Activated CD4-positive, alpha-beta memory T cell treated with anti-CD3 and anti-CD28 coated beads, Interleukin-2, amount 10 ng/mL, durations not matched to agents 7 days and 5 days (primary cell): ENCODE measurements at places on chromosomes 2 and 18. TPM values are rescaled to one million over a fixed set of nuclear protein-coding genes. Genes with fewer than 3 reads are reported as not detected.

DNA sequence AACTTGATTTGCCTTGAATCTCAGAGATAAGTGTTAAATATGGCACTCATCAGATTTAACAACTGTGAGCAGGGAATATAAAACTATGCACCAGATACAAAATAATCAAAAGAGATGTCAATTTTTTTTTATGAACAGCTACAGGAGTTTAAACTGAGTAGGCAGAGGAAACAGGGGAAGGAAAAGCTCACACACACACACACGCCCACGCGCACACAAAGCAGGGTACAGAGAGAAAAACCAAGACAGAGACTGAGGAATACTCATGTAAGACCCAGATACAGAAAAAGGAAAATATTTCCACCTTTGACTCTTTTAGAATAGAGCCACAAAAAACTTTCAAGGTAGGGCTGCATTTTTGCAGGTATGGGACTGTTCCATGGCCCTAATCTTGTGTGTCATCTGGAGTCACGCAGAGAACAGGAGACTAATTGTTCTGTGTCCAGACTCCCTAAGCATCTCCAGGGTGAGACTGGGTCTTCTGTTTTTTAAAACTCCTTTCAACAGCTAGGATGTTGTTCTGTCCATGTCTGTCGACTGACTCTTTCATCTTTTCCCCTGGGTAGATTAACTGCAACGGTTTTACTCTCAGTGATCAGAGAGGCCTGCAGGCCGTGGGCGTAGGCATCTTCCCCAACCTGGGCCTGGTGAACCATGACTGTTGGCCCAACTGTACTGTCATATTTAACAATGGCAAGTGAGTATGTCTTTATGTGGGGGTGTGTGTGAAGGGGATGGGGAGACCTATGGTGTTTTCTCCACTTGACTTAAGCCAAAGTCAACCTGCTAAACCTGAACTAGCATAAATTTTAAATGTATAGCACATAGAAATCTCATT is 23.0 kb downstream of the SMYD1 start:
- H3K36me3 ChIP-seq: no peaks in the 10 kb centered on the region
- H3K27me3 ChIP-seq: peaks cover 1% of the 10 kb centered on the region
- no peak for DNase-seq
- H3K27ac ChIP-seq: no peak overlapping the region
- no peak overlapping the region for H3K4me3 ChIP-seq

Gene SCG2
- not detected for total RNA-seq

- peaks cover 57% of the 10 kb centered on the region for H3K27me3 ChIP-seq
- peaks cover 12% of the 10 kb centered on the region for H3K4me1 ChIP-seq
- no peaks in the 10 kb centered on the region for H3K36me3 ChIP-seq
- H3K4me3 ChIP-seq: peak overlapping the region; percentile 66
- peak; percentile 17 for DNase-seq
These were observed 483 bp downstream of the OSBPL6 start for GRCh38 chr2:178194600-178195389.

DNA sequence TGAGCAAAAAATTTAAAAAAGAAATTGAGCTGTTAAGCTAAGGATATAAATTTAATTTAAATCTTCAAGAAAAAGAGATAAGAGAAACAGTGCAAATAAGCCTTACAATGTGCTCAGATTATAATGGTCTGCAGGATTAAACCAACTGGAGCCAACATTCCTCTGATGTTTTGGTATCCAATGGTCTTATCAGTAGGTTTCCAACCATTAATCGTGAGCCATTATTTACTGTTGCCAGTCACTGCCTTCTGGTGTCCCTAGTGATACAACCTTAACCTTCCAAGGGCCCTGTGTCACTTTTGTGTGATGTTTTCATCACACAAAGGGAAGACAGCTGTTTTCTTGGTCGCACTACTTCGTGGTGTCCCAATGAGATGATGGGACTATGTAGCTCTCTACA is 134.5 kb upstream of the CTAGE1 start:
- H3K4me1 ChIP-seq: no peaks in the 10 kb centered on the region
- H3K27ac ChIP-seq: no peak overlapping the region
- H3K27me3 ChIP-seq: peaks cover 7% of the 10 kb centered on the region

DNA sequence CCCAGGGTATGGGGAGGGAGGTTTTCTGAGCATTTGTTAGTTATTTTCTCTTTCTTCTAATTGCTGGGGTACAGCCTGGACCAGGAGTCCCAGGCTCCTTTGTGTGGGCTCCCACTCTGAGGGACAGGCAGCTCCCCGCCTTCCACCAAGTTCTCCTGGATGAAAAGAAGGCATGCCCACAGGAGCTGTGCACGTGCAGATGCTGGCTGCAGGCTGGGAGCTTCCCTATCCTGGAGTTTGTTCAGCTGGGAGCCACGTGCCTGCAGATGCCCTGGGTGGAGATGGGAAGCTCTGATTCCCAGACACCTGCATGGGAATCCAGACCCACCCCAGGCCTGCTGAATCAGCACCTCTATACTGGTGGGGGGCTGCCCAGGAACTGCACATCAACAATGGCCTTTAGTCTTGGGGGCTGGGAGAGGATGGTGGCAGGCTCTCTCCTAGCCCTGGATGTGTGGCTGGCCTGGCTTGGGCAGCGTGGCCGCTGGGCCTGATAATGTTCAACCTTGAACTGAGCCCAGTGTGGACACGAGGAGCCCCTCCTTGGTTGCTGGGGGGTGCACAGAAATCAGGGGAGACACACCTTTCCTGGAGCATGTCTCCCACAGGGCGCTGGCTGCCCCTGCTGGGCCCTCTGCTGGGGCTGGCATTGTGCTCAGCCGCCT is 233.6 kb upstream of the HS6ST1 start:
- no peak for DNase-seq
- no peaks in the 10 kb centered on the region for H3K4me1 ChIP-seq
- no peaks in the 10 kb centered on the region for H3K36me3 ChIP-seq
- H3K27me3 ChIP-seq: no peaks in the 10 kb centered on the region

Gene RBM43
- total RNA-seq: 8.5 TPM

DNA sequence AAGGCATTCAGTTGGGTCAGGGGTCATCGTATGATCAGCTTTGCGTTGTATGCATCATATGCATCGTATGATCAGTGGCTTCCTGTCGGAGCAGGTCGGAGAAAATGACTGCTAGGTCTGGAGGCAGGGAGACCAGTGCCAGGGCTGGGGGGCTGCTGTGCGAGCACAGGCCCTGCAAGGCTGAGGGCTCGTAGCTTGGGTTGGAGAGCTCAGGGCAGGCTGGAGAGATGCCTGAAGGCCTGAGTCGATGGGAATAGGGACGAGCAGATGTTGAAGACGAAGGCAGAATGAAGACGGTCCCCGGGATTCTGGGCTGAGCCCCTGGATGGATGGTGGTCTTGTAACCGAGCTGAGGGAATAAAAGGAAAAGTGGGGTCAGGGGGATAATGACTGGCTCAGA is 25.3 kb upstream of the ACKR3 start:
- no peak overlapping the region for H3K4me3 ChIP-seq
- peaks cover 78% of the 10 kb centered on the region for H3K4me1 ChIP-seq
- H3K27me3 ChIP-seq: no peaks in the 10 kb centered on the region
- peaks cover 56% of the 10 kb centered on the region for H3K36me3 ChIP-seq
- peak overlapping the region; percentile 54 for H3K27ac ChIP-seq

DNA sequence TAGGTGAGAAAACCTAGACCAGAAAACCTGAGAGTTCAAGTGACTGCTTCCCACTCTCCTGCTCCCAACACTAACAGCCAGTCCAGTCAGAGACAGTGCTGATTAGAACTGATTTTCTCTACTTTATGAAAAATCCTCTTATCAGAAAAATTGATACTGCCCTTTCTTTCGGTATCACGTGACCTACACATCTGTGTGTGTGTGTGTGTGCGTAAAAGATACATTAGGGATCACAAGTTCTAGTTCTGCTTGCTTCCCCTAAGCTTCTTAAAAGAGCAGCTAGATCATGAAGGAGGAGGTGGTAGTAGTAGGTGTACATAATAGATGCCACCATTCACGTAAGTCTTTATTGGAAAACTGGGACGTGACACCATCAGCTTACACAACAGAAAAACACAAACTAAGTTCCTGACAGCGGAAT is 1.5 kb downstream of the ARL5A start:
- DNase-seq: no peak
- H3K36me3 ChIP-seq: peaks cover 13% of the 10 kb centered on the region
- H3K4me1 ChIP-seq: peaks cover 52% of the 10 kb centered on the region
- H3K4me3 ChIP-seq: peak overlapping the region; percentile 97
- H3K27me3 ChIP-seq: no peaks in the 10 kb centered on the region

GRCh38 chr2:240320204-240320993 is 115.1 kb upstream of the GPC1 start:
- no peaks in the 10 kb centered on the region for H3K36me3 ChIP-seq
- no peak overlapping the region for H3K4me3 ChIP-seq
- no peaks in the 10 kb centered on the region for H3K4me1 ChIP-seq
- no peak for DNase-seq
- peaks cover 9% of the 10 kb centered on the region for H3K27me3 ChIP-seq
- H3K27ac ChIP-seq: no peak overlapping the region

DNA sequence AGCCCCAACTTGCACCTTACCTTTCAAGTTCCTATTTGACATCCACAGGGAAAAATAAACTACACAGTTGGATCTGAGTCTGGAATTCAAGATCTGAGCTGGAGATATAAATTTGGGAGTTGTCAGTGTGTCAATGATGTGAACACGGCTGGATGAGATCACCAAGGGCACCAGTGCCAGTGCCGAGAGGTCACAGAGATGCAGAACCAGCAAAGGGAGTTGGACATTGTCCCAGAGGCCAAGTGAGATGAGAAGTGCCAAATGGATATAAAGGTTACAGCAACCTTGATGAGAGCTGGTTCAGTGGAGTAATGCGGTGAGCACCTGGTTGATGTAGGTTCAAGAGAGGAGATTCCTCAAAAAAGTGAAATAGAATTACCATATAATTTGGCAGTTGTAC is 24.8 kb downstream of the LRRFIP1 start:
- peaks cover 10% of the 10 kb centered on the region for H3K4me1 ChIP-seq
- peaks cover 31% of the 10 kb centered on the region for H3K27me3 ChIP-seq
- H3K36me3 ChIP-seq: no peaks in the 10 kb centered on the region
- no peak overlapping the region for H3K27ac ChIP-seq
- no peak overlapping the region for H3K4me3 ChIP-seq
- DNase-seq: no peak

Gene GNLY
- total RNA-seq: 599 TPM

Gene WIPF1
- 574 TPM for total RNA-seq

Gene DNAJC5G
- total RNA-seq: not detected

DNA sequence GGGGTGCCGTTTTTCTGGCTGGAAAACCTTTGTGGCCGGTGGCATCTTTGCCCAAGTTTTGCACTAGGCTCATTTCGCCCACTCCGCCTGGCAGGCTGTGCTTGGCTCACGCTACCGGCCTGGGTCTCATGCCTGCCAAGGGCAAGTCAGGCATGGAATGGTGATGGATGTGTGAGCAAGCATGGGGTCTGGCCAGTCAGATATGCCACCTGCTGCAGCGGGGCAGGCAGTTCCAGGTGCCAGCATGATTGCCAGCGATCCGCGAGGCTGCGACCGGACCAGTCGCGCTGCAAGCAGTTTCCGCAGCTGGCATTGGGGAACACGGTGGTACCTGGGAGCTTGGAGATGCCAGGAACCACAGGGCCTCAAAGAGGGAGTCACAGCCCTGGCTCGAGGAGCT is 40.6 kb downstream of the TAF1B start:
- no peaks in the 10 kb centered on the region for H3K27me3 ChIP-seq
- no peak for DNase-seq
- no peak overlapping the region for H3K4me3 ChIP-seq
- peaks cover 66% of the 10 kb centered on the region for H3K36me3 ChIP-seq
